ENCODE measurements at places on chromosomes 7 and 10.

GRCh38 chr7:97285348-97285747 lies 167.8 kb downstream of the SDHAF3 start:
- DNase-seq: no peak

GRCh38 chr7:77727936-77728701 lies 31.9 kb downstream of the RSBN1L start:
- DNase-seq: peak; percentile 38

DNA sequence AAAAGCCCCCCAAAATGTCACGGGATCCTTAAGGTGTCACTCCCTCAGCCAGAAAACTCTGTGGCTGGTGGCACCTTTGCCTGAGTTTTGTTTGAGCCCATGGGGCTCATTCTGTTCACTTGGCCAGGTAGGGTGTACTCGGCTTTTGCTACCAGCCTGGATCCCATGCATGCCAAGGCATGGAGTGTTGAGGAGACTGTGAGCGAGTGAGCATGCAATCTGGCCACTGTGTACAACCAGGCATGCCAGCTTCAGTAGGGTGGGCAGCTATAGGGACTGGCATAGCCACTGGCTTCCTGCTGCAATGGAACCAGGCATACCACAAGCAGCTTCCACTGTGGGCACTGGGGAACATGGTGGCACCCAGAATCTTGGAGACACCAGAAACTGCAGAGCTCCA lies 436.0 kb upstream of the GRM3 start:
- DNase-seq: no peak

DNA sequence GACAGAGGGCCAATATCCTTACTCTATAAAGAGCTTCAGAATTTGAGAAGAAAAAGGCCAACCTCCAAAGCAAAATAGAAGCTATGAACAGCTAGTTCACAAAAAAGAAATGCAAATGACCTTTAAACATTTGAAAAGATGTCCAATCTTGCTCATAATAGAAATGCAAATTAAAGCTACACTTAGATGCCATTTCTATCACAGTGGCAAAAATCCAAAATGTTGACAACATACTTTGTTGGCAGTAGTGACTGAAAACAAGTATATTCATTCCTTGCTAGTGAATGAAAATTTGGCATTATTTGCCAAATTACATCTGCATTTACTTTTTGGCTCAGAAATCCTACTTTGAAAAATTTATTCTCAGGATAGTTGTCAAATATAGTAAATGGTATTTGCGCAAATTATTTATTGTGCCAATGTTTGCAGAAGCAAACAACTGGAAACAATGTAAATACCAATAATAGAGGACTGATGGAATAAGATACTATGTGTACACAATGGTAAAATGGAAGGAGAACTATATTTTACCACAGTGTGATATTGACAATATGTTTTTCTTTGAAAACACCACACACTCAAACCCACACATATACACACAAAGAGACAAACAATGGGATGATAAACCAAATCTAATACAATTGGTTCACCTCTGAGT lies 9.4 kb downstream of the TMEM106B start:
- no peak for DNase-seq

GRCh38 chr10:120538091-120538490 lies 81.1 kb downstream of the PLPP4 start:
- DNase-seq: no peak

- peak; percentile 82 for DNase-seq
Measured at GRCh38 chr7:7681191-7681935, 37.0 kb downstream of the RPA3 start.

DNA sequence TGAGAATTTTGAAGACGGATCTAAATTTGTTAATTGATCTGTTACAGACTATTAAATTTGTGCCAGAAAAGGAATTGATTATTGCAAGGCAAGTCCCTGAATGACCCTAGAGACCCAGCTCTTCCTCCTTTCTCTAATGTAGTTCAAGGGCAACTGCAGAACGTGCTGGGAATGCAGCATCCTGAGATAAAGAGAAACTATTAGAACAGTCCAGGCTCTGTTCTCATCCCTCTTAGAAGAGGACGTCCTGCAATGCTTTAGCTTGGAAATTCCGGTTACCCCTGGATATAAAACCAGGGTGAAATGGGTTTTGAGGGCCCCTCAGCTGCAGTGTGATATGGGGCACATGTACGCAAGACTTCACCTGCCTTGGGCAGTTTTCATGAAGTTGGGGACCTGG lies 67.3 kb downstream of the PTN start:
- DNase-seq: no peak

DNA sequence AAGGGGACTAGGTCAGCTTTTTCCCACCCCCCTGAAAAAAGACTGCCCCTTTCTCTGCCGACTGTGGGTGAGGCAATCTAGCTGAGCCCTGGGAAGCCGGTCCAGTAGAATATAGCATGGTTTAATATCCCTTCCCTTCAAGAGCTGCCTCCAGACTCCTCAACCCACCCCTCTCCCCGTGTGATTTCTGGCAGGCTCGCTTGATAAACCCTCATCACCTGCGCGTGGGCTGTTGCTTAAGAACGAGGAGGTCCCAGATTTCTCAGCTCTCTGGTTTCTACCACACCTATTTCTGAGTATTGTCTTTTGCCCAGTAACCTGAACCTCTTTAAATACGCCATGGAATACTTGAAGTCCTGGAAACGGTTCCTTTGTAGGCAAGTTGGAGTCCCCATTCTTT lies 2.0 kb upstream of the LRRC4 start:
- DNase-seq: no peak

- DNase-seq: no peak
Measured at GRCh38 chr7:98056580-98056979, 50.1 kb upstream of the LMTK2 start.

- no peak for DNase-seq
Measured at GRCh38 chr10:48468866-48469511, 135.9 kb downstream of the ARHGAP22 start.

- peak; percentile 78 for DNase-seq
Measured at GRCh38 chr7:37201003-37201875, 247.4 kb downstream of the ELMO1 start.

DNA sequence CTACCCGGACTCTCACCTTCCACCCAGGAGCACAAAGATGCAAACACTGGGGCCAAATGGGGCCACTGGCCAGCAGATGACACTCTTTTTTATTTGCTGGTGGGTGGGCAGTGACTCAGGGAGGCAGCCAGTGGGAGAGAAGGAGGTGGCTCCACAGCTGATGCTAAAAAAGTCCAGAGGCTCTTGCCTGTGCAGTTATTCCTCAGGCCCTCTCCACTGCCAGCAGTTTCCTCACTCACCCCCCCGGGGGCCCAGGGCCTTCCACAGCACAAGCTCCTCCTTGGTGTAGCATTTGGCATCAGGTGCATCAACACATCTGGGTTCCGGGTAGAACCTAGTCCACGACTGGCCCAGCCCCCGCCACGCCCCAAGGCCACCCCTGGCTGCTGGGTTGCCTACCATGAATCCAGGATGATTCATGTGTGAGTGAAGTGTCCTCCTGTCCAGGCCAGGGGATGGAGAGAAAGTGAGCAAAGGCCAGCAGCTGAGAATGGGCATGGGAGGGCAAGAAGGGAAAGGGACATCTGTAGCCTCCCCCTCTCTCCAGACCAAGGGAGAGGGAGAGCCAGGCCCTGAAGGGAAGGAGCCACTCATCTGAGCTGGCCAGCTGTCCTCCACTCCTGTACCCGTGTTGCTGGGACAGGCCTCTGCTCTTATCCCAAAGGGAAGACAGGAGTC lies 1.7 kb upstream of the KCNH2 start:
- no peak for DNase-seq

- no peak for DNase-seq
Measured at GRCh38 chr10:118961436-118961835, 68.1 kb upstream of the NANOS1 start.

DNA sequence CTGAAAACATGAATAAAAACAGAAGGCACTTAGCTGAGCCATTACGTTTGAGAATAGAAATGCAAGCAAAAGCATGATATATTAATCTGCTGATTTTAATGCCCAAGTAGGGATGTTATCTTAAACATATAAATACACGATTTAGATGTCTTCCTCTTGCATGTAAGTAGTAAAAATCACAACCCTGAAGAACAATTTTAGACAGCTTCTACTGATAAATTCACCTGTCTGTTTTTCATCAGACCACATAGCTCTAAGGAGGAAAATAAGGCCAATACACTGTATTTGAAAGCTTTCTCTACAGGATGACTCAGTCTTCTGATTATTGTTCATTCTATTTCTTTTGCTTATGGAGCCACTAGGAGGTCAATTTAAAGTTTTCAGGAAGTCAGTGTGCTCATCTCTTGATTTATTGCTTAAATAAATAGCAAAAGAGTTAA lies 210.9 kb upstream of the CHRM2 start:
- DNase-seq: peak; percentile 22

DNA sequence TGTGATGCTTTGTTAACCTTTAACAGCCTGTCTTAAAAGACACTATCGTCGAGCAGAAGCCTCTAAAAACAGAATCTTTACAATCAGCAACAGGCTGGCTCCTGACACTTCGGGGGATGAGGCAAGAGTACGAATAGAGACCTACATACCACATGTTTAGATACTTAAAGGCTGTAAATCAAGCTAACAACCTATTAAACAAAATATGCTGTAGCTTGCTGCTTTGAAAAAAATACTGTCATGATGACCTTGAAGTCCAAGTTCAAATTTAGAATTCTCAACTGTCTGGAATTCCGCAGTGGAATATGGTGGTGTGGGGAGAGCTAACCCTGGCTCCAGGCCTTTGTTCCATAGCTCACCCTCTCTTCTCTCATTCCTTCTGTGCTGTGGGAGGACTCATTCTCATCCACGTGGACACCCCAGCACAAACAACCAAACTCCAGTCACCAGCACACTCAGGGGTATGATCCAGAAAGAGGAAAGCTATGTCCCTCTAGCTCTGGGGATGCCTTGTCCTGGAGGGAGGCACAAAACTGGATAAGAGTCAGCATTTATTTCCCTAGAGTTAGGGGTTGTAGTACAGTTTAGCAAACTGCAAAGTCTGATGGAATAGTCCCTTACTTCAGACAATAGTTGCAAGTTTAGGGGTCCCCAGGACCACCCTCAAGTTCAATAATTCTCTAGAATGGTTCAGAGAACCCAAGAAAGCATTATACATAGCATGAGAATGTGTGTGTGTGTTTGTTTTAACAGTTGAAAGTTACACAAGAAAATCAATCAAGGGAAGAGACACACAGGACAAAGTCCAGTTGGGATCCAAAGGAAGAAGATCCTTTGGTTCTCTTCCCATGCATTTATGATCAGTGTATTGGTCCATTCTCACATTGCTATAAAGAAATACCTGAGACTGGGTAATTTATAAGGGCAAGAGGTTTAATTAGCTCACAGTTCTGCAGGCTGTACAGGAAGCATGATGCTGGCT lies 196.1 kb upstream of the SVIL start:
- no peak for DNase-seq

DNA sequence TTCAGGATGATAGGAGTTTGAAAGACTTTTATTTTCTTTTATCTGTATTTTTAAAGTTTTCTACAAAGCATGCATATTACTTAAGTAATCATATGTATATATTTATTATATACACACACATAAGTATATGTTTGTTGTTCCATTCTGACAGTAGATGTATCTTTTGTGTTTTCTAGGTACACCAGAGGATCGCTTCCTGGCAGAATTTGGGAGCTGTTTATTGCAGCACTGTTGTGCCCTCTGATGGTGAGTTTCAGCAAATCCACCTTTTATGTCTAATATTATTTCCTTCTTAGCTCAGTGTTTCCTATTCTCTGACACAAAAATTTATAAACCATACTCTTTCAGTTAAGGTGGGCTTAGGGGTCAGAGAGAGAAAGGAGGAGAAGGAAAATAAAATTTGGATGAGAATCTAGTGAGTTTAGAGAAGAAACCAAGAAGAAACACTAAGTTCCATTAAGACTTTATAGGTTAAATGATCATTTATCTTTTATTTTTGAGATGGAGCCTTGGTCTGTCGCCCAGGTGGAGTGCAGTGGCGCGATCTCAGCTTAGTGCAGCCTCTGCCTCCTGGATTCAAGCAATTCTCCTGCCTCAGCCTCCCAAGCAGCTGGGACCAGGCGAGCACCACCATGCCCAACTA lies 59.2 kb upstream of the OIT3 start:
- DNase-seq: peak; percentile 77

DNA sequence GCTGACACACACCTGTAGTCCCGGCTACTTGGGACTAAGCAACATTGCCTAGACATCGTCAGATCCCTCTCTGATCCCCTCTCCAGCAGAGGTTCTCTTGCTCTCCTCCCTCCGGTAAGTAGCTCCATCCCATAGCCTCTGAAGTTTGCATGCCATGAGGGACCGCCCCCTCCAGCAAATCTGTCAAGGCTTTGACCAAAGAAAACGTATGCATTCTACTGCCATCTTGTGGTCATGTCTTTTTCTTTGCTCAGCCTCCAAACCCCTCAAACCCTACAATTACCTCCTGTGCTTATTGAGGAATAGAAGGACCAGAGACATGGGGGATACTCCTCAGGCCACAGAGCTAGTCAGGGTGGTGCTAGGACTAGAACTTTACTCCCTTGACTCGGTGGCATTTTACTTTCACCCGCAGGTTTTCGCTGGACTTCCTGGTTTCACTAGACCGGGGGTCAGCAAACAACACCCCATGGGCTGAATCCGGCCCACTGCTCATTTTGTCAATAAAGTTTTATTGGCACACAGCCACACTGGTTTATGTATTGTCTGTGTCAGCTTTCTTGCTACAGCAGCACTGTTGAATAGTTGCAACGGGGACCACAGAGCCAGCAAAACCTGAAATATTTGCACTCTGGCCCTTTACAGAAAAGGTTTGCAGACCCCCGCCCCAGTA lies 202.6 kb upstream of the FOXK1 start:
- DNase-seq: peak; percentile 31

DNA sequence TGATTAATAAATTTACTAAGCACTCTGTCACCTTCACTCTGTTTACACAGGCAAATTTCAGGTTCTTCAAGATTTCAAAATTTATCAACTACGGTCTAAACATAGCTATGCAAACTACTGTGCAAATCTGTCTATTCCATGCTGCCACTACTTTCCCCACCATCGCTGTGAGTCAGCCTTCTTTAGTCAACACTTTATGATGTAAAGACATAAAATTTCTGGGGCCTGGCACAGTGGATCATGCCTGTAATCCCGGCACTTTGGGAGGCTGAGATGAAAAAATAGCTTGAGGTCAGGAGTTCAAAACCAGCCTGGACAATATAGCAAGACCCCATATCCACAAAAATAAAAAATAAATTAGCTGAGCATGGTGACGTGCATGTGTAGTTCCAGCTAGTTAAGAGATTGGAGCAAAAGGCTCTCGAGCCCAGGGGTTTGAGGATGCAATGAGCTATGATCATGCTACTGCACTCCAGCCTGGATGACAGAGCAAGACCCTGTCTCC lies 42.6 kb downstream of the CNOT4 start:
- no peak for DNase-seq

- DNase-seq: no peak
Measured at GRCh38 chr10:130230036-130230435, 93.8 kb downstream of the GLRX3 start.

- no peak for DNase-seq
Measured at GRCh38 chr10:48609899-48610584, 5.2 kb upstream of the ARHGAP22 start.

DNA sequence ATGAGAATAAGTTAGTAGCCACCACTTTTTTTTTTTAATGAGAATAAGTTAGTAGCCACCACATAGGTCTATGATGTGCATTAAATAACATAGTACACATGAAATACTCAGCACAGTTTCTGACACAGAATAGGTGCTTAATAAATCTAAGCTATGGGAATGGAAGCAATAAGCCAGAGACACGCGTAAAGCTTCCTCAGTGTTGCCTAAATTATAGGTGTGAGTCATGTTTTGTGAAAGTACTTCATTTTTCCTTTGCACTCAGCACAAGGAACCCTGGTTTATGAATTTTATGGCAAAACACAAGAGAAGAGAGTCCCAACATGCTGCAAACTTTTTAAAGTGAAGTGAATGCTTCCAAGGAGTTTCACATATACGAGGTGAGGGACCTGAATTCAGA lies 267.4 kb downstream of the RNLS start:
- no peak for DNase-seq
